Activated CD8-positive, alpha-beta memory T cell treated with anti-CD3 and anti-CD28 coated beads for 4 hours (primary cell): ENCODE measurements at places on chromosomes 5 and 9.

DNA sequence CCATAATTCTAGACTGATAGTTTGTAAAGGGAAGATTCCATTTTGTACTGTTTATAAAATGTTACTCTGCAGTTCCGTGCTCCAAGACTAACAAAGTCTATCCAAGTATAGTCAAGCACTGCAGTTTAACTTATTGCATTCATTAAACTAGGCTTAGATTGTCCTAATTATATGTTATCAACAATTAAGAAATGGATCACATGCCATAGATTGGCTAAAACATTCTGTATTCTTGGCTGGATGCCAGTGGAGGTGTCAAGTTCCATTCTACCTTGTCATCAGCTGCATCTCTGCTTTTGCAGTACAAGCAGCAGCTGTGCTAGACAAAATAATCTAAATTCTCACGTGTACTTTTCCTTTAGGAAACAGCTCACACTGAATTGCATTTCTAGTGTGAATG is 69.4 kb upstream of the MEF2C start:
- DNase-seq = no peak

GRCh38 chr9:631596-631995 is 209.9 kb upstream of the DMRT1 start:
- DNase-seq = no peak

GRCh38 chr5:180918380-180918779 is 19.4 kb downstream of the BTNL8 start:
- no peak for DNase-seq

DNA sequence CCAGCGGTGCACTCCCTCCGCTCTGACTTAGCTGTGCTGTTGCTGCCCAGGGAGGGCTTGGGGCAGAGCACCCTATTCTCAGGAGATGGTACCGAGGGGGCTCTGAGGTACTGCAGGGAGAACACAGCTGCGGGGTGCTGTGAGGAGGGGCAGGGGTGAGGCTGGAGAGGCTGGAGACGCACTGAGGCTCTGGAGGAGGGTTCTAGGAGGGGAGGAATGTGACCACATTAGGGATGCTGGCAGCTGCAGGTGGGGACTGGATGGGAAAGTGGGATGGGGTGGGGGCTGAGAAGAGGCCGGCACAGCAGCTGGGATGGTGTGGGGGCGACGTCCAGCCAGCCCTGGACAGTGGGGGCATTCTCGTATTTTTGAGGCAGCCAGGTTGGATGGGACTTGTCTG is 20.9 kb downstream of the NCS1 start:
- DNase-seq = no peak

GRCh38 chr9:6920041-6920440 is 162.3 kb downstream of the KDM4C start:
- DNase-seq = no peak

DNA sequence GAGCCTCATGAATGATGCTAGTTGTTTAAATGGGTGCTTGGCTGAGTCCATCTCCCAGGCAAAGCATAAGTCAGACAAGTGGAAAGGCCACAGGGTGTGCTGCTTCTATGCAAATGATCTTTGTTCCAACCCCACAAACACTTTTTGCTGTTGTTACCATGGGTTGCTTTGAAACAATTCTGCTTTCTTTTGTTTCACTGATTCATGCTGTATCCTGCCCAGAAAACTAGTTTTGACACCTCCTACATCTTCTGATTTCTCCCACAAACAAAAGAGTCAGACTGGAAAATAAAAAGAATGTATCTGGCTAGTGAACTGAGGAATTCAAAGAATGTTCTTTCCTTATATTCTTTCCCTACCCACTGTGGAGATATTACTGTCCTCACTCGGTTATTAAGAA is 298.6 kb downstream of the DIRAS2 start:
- no peak for DNase-seq

DNA sequence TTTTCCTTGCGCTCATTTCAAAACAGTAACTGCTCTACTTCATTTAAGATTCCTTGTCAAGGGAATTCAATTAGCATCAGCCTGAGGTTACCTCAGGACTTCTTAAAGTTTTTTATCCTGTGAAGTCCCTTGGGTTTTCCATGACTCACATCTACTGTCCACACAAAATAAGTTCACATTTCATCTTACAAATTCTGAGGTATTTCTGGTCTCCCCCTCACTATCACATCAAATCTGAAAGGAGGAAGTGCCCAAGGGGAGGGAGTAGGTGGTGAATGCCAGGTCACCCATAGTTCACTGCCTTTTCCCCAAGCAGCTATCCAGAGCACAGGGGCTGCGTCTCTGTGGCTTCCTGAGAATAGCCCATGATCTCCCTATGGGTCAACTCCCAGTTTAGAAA is 227.1 kb upstream of the NREP start:
- no peak for DNase-seq

DNA sequence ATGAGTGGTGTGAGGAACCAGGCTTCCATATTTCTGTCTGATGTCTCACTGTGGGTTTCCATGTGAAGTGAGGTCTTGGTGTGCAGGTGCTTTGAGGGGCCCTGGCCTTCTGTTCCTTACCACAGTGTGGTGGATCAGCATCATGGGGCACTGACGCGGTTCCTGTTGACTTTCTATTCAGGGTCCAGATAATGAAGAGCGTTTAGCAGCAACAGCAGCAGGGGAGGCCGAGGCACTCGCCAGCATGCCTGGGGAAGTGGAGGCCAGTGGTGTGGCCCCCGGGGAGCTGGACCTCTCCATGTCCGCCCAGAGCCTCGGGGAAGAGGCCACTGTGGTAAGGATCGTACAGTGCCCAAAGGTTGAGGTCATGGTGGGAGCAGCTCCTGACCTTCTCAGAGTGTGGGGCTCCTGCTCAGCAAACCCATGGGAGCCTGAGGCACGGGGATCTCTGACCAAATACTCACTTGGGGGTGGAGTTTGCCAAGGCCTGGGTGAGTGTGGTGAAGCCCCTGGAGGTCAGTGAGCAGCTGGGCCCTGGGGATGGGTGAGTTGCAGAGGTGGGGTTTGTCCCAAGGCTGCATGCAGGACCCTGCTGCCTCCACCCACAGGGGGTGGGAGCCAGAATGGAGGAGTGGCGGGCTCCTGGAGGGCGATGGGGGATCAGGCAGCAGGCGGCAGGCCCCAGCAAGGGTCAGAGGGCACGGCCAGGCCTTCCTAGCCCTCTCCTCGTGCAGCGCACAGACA is 61.2 kb downstream of the COL15A1 start:
- DNase-seq = no peak

- DNase-seq = no peak
Observed at GRCh38 chr9:105842023-105842644, 147.8 kb downstream of the TMEM38B start.

GRCh38 chr5:35709688-35710087 is 92.0 kb downstream of the SPEF2 start:
- no peak for DNase-seq

DNA sequence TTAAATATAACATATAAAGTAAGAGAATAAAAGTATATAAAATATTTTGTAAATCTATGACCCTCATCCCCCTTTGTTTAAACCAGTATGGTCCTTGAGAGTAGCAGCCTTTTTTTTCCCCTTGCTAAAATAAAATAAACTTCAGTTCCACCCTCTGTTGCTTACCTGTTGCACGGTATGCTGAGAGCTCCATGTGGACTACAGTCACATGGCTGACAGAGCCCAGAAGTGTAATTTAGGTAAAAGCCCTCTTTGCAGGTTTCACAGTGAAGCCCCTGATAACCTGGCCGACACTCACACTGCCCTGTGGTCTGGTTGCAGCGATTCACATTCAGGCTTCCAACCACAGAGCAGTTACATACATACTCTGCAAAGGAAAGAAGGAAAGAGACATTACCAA is 55.1 kb downstream of the MEGF9 start:
- DNase-seq = no peak

DNA sequence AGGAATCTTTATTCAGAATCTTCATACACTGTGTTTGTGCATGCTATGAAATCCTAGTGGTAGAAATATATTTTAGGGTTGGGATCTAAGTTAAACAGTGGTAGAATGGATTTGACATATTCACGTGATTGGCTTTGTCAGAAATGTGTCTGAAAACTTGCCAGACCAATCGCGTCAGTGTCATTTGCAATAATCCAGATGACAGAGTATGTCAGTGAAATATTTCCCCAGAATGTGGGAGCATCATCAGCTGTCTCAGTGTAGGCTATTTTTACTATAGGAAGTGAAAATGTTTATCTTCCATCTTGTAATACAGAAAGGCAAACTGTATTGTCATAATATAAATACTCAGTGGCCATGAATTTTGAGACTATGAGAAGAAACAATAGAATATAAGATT is 220.6 kb upstream of the EDIL3 start:
- no peak for DNase-seq

- DNase-seq = no peak
Observed at GRCh38 chr5:43994352-43994708, 391.4 kb downstream of the NNT start.

- DNase-seq = no peak
Observed at GRCh38 chr9:92969516-92970466, 22.5 kb downstream of the FGD3 start.

- DNase-seq = no peak
Observed at GRCh38 chr9:9574080-9574479, 1038.7 kb downstream of the PTPRD start.

DNA sequence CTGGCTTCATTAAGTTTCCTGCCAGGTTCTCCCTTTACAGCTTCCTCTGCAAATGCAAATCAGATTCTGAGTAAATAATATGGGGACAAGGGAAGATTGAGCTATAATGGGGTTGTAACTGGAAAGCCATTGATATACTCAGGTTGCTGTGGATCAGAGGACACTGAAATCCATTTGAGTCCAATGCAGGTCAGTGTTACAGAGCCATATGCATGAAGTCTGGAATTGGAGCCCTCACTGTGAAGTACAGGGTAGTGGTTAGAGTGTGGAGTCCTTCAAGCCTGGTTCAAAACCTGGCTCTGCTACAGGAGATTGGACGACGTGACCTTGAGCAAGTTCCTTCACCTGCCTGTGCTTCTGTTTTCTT is 48.7 kb downstream of the TIMD4 start:
- no peak for DNase-seq

GRCh38 chr9:96436063-96436455 is 13.9 kb upstream of the HABP4 start:
- no peak for DNase-seq

- no peak for DNase-seq
Observed at GRCh38 chr9:21567926-21568325, 85.8 kb upstream of the IFNE start.

DNA sequence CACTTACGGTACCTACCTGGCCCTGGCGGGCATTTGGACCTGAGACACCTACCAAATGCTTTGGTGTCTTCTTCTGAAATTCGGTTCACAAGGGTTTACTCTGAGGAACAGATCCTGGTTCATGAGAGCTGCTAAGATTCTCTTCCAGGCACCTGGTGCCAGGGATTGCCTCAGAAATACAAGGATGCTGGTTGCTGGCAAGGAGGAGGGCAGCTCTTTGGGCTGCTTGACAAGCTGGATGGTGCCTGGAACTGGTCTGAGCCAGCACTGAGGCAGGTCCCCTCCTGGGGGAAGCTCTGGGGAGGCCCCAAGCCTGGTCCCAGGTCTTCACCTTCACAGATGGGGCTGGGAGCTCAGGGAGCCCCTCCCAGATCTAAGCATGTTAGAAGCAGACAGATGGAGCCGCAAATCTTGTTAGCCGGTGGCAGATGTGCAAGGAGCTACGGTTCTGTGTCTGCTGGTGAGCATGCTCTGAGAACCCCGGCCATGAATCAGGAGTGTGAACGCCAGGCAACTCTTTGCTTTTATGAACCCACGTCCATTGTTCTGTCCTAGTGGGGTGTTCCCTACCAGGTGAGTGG is 16.3 kb downstream of the FABP6 start:
- no peak for DNase-seq

GRCh38 chr5:58156361-58156760 is 303.5 kb downstream of the PLK2 start:
- DNase-seq = no peak

GRCh38 chr5:159850160-159850559 is 66.1 kb upstream of the ADRA1B start:
- no peak for DNase-seq
